ENCODE measurements at places on chromosomes 7 and 10. TPM values are rescaled to one million over a fixed set of nuclear protein-coding genes. Genes with fewer than 3 reads are reported as not detected.

The AOAH gene
- 9.4 TPM for total RNA-seq

DNA sequence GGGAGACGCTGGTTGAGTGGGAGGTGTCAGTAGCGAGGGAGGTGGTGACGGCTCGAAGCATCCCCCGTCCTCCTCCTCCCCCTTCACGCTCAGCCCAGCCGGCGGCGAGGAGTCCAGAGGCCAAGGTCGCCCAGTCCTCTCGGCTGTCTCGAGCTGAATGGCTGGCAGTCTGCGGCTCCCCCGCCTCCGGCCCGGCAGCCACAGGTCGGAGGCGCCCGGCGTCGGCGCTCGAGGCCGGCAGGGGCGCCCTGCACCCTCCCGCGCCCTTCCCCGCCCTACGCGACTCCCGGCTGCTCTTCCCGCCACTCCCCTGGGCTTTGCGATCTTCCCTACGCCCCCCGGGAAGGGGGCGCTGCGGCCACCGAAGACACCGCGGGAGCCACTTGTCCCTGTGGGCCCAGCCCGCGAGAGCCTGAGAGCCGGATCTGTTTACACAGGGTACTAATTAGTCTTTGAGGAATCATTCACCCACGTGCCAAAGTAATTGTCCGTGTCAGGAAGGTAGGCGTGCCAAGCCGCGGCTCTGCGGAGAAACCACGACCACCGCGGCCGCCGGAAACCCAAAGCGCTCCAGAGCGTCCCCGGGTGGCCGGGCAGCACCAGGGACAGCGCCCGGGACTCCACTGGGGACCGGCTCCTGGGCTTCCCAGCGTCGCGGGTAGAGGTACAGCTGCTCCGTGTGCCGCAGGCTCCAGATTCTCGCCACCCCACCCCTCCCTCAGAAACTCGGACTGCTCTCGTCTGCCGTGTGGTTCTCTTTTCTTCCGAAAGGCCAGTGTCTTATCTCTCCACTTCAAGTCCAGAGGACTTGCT, at the start of gene NXPH1:
Gene NXPH1 (plus strand): TSS at position 133 of the 813 bp plus-strand sequence.
- no peak for DNase-seq

- DNase-seq: no peak
Measured at GRCh38 chr10:97673736-97674525, 13.1 kb downstream of the AVPI1 start.

- DNase-seq: no peak
Measured at GRCh38 chr10:1860351-1860750, 123.0 kb upstream of the ADARB2 start.

DNA sequence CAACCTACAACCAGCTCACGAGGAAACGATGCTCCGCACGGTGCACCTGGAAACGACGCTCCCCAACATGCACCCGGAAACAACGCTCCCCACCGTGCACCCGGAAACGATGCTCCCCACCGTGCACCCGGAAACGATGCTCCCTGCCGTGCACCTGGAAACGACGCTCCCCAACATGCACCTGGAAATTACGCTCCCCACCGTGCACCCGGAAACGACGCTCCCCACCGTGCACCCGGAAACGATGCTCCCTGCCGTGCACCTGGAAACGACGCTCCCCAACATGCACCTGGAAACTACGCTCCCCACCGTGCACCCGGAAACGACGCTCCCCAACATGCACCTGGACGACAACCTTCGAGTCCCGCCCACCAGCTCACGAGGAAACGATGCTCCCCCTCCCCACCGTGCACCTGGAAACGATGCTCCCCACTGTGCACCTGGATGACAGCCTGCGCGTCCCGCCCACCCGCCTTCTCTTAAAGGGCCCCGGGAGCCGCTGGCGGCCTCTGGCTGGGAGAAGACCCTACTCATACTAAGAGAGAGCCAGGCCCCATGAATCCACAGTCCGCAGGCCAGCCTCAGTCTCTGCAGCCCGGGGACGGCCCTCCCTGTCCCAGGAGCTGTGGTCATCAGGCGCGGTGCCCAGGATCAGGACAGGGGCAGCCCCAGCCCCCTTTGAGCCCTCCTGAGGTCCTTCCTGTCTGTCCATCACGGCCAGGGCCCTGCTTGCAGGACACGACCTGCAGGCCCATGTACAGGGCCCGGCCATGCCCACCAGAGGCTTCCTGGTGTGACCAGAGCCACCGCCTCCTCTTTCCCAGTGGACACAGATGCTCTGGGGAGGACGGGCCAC, 98.3 kb downstream of the PDGFA start:
- DNase-seq: no peak

The SEMA3D gene
- total RNA-seq: 1.9 TPM

The TUBB8 gene
- not detected for total RNA-seq

GRCh38 chr7:73909051-73909941, 48.3 kb downstream of the TMEM270 start:
- peak; percentile 80 for DNase-seq

DNA sequence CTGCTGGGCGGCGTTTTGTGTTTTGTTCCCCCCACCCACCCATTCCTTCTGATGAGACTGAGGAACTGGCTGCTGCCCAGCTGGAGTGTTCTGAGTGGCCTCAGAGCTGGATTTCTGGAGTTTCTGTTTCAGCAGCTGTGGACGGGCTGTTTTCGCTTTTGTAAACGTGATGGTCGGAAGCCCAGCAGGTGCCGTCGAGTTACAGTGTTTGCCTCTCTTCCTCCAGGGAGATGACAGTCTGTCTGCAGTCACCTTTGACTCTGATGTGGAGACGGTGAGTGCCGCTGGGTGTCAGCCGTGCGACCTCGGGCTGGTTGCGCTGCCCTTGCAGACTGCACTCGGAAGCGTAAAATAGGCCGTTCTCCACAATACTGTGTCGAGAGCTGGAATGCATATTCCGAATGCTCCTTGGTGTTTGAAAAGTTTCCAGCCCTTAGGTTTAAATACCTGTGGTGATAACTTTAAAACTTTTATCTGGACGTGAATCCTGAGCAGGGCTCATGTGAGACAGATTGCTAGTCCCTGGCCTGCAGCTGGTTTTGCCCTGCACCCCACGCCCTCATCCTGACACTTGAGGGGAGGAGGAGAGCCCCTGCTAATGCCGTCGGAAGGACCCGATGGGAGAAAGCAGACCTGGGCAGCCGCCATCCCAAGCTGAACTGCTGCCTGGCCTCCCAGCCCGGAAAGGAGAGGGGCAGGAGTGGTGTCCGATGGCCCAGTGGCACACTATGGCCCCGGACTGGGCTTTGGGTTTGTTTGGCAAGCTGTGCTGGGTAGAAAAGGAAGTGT, 8.3 kb downstream of the IQCE start:
- no peak for DNase-seq

The NDUFB2 gene
- 202 TPM for total RNA-seq

- peak; percentile 53 for DNase-seq
Measured at GRCh38 chr10:110455446-110455845, 42.3 kb upstream of the DUSP5 start.

DNA sequence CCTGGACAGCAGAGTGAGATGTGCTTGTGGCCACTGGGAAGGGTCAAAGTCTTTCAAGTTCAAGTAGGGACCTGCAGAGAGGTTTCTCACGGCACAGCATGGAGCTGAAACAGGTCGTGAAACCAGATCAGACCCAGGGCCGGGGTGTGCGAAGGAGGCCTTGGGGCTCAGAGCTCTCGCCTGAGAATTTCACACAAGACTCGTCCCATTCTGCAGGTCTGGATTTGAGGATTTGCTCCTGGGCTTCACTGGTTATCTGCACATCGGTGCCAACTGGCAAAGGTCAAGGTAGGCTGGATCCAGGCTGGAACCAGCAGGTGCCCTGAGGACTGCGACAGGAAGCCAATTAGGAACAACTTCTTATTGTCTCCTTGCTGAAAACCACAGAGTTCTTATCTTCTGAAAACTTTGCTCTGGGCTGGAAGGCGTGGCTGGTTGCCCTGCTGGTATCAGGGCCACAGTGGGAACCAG, 24.0 kb upstream of the GTF2I start:
- DNase-seq: no peak

GRCh38 chr10:48834189-48834965, 105.3 kb downstream of the LRRC18 start:
- no peak for DNase-seq

DNA sequence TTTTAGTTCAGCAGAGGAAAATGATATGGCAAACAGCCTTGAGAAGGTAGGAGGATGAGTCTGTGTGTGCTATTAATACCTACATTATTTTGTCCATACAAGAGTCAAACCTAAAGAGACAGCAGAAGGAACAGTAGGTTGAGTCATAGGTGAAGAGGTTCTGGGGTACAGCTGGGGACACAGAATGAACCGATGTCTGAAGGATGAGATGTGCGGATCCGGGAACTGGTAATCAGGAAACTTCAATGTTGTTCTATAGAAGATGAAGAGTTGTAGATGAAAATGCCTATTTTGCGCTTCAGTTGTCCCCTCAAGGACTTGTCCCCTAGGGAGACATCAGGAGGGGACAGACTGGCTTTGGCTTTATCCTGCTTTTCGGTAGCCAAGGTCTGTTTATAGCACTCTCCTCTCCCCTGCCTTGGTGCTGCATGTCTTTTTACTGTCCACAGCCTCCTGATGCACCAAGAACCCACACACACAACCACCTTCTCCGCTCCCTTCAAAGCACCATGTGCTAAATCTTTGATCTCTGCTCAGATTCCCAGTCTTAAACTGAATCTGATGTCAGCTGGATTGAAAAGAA, 94.6 kb downstream of the GNAT3 start:
- DNase-seq: no peak

- no peak for DNase-seq
Measured at GRCh38 chr10:123755061-123755460, 88.9 kb downstream of the GPR26 start.

The ERVW-1 gene
- not detected for total RNA-seq

The KAZALD1 gene
- 1.9 TPM for total RNA-seq

DNA sequence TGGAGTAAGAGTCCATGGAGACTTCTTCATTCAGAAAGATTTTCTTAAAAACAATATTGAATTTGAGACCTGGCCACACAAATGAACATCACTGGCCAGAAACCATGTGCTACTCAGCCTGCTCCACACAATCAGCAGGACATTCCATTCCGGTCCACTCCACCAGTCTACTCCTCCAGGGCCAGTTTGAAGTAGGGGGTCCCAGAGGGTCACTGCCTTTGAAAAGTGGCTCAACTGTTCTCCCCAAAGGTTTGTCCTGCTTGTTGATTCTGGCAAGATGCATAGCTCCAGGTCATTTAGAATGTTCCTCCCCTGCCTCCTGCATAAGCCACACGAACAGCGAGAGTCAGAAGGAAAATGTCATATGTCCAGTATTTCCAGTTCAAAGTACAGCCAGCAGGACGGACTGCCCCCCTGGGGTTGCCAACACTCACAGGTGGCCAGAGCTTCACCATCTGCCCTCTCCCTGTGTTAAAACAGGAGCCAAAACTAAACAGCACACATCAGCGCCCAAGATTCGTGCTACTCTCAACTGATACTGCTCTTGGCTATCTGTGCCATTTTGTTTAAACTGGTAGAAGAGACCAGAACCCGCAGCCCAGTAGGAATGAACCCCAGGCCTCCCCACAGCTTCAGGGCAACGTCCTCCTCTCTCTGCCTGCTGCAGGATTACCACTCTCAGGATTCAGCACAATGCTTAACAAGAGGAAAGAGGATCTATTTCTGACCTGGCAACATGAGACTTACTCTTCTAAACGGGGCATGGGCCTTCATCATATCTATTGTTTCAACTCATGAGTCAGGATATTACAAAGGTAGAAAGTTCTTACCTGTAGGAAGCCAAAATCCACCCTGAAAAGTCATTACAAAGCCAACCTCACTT, 11.3 kb downstream of the GRB10 start:
- DNase-seq: no peak

GRCh38 chr10:49176310-49177268, 11.6 kb downstream of the TMEM273 start:
- no peak for DNase-seq

- no peak for DNase-seq
Measured at GRCh38 chr10:104038958-104039752, 46.5 kb downstream of the COL17A1 start.

GRCh38 chr10:97384156-97384555, 17.0 kb downstream of the RRP12 start:
- no peak for DNase-seq

DNA sequence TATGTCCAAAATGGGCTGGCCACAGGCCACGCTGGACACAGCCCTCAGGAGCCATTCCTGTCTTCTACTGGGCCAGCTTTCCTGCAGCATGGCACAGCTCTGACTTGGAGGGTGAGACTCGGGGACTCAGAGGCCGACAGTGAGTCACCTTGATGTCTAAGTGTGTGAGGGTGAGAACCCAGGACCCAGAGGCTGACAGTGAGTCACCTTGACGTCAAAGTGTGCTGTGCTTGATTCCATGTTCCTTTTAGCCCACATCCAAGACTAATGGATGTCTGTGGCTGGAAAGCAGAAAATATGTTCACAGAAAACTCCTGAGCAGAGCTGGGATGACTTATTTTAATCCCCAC, 6.0 kb upstream of the FAM170B start:
- DNase-seq: no peak

DNA sequence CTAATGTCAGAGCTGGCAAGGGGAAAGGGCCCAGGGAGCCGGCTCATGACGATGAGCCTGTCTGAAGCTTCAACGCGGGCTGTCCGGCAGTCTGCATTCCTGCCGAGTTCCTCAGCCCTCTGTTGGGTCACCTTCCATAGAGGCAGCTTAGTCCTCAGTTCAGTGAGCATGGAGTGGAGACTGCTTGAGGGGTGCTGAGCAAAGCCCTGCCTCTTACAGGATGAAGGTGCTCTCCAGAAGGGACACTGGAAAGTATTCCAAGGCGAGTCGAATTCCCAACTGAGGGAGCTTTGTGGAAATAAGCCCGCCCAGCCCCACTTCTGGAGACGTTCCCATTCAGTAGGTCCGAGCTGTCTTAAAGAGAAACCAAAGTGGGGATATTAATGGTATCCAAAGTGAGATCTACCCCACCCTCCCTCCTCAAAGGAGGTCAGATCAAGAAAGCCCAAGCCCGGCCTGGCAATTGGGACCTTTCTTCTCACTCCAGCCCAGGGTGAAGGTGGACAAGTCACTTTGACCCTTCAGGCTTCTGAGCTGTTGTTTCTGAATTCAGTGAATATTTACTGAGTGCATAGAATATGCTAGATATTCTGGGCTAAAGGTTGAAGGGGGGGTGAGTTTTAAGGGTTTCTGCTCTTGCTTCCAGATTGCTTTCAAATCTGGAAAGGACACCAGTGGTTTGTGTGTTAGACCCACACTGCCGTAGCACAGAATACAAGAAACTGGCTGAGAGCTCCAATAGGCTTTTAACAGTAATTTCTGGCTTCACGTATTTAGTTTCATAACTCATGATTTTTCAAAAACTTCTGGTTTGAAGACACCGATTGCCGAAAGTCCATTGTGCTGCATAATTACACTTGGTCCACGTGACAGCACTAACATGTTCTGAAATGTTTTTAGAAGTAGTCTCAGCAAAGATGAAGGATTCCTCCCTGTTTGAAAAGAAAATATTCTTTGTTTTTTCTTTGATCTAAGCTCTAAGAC, 3.5 kb downstream of the EGFR start:
- no peak for DNase-seq

GRCh38 chr7:144761493-144761892, 74.4 kb downstream of the TPK1 start:
- DNase-seq: no peak

- no peak for DNase-seq
Measured at GRCh38 chr7:88396295-88396947, 89.7 kb upstream of the STEAP4 start.

- DNase-seq: no peak
Measured at GRCh38 chr10:72660220-72660619, 31.7 kb upstream of the MCU start.

Measured in mesenteric fat pad (tissue), 1 donor.